CD4-positive, alpha-beta T cell treated with Interleukin-21 for 1 hour (primary cell): ENCODE measurements at places on chromosomes 1 and 21.
A peak's percentile ranks its signal among the peaks of the same experiment; 100 is the strongest.

DNA sequence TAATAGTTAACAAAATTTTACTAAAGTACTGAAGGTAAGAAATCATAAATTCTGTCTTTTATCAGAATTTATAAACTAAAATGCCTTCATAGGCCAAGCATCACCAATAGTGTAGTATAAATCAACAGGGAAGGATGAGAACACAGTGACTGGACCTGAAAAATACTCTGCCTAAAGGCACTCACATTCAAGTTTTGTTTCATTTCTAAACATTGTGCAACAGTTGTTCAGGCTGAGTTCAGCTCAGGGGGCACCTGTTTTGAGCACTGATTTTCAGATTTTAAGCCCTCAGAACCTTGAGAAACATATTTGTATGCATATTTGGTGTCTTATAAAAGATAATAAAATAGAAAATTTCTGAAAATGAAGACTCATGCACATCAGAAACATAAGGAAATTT is 12.4 kb downstream of the ACBD6 start:
- DNase-seq = no peak

GRCh38 chr1:27275696-27276095 is 41.3 kb downstream of the WDTC1 start:
- no peak for DNase-seq

DNA sequence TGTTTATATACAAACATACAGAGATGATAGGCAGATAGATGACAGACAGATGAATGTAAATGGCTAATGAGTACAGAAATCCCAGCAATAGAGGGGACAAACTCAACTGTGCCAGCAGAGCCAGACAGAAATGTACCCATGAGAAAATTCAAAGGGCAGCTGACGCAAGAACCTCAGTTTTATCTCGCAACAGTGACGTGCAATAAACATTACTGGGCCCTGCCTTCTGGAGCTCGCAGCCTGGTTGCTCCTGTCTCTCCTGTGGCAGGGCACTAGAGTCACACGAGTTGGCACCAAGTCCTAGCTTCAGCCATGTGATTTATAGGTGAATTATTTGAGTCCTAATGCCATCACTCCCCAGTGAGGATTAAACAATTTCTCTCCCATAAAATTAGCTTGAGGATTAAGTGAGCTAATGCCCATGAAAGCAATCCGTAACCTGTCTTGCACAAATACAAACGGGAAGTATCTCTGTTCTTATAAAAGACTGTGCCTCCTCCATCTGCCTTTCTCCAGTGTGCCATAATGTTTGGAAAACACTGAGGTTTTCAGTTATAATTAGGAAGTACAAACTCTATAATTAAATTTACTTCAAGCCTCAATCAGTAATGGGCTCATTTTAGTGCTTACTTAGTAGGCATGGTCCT is 50.7 kb downstream of the VAV3 start:
- no peak for DNase-seq

DNA sequence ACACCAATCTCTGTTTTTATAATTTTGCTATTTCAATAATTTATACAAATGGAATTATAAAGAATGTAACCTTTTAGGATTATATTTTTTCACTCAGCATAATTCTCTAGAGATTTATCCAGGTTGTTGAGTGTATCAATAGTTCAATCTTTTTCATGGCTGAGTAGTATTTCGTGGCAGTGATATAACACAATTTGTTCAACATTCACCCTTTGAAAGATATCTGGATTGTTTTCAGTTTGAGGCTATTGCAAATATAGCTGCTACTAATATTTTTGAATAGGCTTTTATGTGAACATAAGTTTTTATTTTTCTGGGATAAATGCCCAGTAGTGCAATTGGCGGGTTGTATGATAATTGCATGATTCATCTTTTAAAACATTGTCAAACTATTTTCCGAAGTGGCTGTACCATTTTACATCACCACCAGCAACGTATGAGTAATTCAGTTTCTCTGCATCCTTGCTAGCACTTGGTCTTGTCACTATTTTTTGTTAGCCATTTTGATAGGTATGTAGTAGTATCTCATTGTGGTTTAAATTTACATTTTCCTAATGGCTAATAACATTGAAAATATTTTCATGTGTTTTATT is 55.6 kb upstream of the ABCD3 start:
- no peak for DNase-seq

- no peak for DNase-seq
Observed at GRCh38 chr1:119046429-119046784, 58.3 kb upstream of the TBX15 start.

- no peak for DNase-seq
Observed at GRCh38 chr1:30008998-30009657, 714.3 kb downstream of the MATN1 start.

- no peak for DNase-seq
Observed at GRCh38 chr21:26836528-26836927, 8.7 kb downstream of the ADAMTS1 start.

GRCh38 chr21:44874240-44874496 is 678 bp upstream of the PTTG1IP start:
- no peak for DNase-seq

DNA sequence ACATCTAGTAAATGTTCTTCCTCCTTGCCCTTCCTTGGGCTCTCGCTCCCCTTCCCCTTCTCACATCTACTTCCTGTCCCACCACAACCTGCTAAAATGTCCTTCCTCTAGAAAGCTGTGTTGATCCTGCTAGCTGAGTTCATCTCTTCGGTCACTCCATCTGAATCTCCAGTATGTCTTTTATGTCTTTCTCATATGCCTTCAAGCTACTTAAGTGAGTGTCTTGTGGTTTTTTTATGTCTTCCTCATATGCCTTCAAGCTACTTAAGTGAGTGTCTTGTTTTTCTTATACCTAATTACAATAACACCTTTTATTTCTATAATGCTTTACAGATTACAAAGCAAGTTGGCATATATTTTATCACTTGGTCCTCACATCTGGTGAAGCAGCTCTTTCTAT is 33.9 kb downstream of the CSF1 start:
- DNase-seq = no peak

GRCh38 chr1:110610696-110611286 is 4.6 kb upstream of the KCNA2 start:
- no peak for DNase-seq

DNA sequence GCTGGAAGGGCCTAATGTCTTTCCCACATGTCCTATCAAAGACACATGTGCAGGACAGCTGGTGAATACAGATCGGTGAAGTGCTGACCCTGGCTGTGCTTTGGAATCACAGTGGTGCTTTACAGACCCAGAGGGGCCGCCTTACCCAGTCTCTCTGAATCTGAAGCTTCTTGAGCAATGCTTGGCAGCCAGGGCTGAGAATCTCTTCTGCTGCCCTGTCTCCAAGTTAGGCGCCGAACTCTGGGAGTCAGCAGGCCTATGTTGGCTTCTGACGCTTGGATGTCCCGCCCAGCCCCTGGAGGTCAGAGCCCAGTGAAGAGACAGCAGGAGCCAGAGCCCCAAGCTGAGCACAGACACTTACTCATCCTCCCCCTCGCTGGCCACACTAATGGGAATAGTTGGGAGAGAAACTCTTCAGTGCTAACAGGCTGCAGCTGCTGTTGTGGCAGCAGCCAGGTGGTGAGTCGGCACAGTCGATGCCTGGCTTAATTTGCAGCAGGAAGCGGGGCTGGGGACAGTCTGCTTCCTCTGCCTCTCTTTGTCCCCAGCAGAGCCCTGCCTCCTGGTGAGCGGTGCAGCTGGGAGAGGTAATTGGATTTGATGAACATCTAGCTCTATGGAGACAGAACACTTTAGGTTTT is 68.1 kb downstream of the URB2 start:
- no peak for DNase-seq

- DNase-seq = no peak
Observed at GRCh38 chr1:219299420-219299819, 125.7 kb downstream of the LYPLAL1 start.

DNA sequence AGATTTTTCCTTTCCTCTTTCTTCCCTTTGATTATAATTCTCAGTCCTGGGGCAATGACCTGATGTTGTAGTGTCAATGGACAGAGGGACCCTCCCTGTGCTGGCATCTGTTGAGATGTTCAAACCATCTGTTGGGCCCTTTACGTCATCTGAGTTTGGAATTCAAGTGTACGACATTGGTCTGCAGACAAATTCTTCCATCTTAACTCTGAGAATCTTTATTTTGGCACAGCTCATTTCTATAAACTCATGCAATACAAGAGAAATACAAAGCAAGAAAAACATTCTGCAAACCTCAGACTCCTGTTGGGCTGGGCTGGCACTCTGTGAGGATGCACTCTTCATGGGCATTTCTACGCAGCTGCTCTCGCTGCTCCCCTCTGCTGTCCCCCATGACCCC is 54.2 kb downstream of the IFI44 start:
- no peak for DNase-seq

DNA sequence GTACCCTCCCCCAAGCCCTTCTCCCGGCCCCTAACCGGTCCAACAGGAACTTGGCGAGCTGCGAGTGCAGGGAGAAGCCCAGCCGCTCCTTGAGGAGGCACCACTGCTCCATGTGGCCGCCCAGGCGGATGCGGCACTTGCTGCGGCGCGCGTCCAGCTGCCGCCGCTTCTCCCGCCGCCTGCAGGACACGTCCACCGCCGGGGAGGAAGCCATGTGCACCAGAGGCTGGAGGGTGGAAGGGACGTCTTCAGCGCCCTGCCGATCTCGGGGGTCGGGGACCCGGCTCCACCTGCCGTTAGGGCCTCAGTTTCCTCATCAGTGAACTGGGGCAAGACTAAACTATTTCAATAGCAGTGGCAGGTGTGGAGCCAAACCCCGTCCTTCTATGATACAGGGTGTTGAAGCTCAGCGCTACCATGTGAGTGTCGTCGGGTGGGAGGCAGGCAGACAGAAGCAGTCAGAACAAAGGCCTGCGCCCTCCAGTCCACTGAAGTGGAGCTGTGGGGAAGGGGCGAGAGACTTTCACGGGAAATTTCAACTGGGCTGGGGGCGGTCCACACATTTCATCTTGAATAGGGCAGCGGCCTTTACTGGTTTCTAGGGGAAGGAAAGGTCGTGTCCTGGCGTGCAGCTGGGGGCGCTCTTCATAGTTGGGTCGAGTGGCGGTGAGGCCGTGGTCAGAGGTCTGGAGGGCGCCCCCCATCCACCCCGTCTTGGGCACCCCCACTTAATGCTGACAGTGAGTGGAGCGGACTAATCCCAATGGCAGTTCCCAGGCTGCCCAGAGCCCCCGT is 592 bp downstream of the ZNF692 start:
- peak; percentile 26 for DNase-seq

GRCh38 chr21:38311765-38312164 is 55.0 kb downstream of the KCNJ15 start:
- DNase-seq = no peak

- DNase-seq = no peak
Observed at GRCh38 chr1:54017979-54018378, at the start of gene LDLRAD1. TSS of gene LDLRAD1 (minus strand) at chr1:54018186. CDS start at chr1:54018112, 74 bp downstream.

DNA sequence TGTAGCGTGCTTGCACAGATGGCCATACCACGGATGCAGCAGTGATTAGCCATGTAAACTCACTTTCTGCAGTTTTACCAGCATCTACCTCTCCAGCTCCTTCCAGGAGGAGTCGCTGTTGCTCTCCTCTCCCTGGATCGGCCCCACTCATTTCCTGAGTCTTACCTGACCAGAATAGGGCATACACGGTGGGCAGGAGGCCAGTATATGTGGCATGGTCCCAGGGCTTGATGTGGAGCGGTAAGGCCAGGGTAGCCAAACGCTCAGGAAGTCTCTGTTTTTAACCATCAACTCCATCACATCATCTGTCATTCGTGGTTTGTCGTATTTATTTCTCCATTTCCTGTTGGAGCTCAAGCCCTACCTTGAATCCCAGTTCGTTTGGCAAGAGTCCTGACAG is 163.4 kb upstream of the USP24 start:
- DNase-seq = no peak

- DNase-seq = no peak
Observed at GRCh38 chr1:30520476-30520875, 202.9 kb downstream of the MATN1 start.

DNA sequence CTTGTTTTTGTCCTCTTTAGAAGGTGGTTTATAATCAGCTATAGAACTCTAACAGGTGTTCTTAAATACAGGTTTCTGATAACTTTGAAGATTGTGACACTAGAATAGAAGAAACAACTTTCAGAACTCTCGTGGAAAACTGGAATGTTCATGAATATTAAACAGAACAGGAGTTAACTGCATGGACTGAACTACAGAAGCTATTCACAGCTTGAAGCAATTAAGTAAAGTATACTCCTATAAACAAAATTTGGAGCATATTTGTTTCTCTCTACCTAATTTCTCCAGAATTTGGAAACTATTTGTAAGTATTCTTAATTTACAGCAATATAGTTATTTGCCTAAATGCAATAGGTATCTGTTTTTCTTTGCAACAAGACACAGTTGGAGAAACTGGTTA is 824.8 kb downstream of the ADGRL2 start:
- peak; percentile 0 for DNase-seq

DNA sequence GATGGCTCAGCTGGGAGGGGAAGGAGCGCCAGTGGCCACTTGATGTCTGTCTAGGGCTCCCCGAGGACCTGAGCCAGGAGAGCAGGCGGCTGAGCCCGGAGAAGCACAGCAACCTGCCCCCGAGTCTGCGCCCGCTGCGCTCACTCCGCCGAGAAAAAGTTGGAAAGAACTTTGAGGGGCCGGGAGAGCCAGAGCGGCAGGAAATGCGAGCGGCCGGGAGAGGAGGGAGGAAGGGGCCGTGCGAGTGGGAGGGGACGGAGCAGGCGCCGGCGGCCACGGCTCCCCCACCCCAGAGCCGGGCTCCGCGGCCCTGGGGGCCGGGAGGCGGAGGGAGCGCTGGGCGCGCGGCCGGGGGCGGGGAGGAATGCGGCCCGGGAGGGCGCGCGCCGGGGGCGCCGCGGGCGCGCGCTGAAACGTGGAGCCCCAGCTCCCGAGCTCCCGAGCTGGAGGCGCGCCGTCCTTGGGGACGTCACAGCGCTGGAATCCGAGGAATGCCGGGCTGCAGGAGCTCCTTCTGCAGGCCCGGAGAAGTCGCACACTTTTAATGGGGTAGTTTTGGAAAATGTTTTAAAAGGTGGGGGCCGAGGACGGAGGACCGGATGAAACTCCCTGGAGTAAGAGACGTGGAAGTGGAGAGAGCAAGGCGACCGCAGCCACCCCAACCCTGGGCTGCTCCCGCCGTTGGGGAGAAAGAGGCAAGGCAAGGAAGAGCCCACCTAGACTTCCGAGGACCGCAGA is at the start of gene PTPN14:
Gene PTPN14, minus strand, starts transcription at position 167 of the 738 bp plus-strand sequence. CDS start 86,799 bp downstream, outside the sequence.
- DNase-seq = no peak

- DNase-seq = no peak
Observed at GRCh38 chr1:19979494-19979977, at the start of gene PLA2G2A. TSS of gene PLA2G2A (minus strand) at chr1:19979618. CDS start at chr1:19978773, 845 bp downstream.

DNA sequence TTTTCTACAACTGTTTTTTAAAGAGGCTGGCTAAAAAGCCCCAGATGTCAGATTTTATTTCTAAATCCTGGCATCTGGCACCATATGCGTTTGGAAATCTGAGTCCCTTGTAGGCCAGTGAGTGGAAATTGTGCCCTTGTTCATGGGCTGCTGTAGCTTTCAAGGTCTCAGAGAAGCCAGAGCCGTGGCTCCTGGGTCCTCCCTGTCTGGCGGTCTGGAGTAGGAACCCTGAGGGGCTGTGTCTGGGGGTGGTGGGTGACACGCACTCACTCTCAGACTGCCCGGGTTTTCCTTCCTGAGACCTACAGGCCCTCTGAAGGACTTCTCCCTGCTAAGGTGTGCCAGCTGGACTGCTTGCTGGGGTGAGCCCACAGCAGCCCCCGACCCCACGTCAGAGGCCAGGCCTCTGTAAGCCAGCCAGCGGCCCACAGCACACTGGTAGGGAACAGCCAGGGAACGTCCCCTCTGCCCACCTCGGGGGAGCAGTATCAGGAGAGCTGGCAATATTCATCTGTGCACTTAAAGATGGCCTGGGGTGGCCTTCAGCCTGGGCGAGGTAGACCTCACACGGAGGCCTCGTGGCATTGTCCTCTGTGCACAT is 151.5 kb downstream of the PEX14 start:
- DNase-seq = no peak

GRCh38 chr1:36822648-36823047 is 211.7 kb downstream of the GRIK3 start:
- DNase-seq = no peak

- no peak for DNase-seq
Observed at GRCh38 chr1:68111519-68112436, 61.4 kb upstream of the DIRAS3 start.
